ENCODE measurements at places on chromosomes 12 and 14.

- DNase-seq = no peak
Measured at GRCh38 chr12:124761056-124761455, 102.6 kb downstream of the SCARB1 start.

GRCh38 chr12:114735680-114736374 lies 51.9 kb upstream of the TBX3 start:
- DNase-seq = no peak

GRCh38 chr12:3713483-3713882 lies 39.4 kb downstream of the CRACR2A start:
- no peak for DNase-seq

DNA sequence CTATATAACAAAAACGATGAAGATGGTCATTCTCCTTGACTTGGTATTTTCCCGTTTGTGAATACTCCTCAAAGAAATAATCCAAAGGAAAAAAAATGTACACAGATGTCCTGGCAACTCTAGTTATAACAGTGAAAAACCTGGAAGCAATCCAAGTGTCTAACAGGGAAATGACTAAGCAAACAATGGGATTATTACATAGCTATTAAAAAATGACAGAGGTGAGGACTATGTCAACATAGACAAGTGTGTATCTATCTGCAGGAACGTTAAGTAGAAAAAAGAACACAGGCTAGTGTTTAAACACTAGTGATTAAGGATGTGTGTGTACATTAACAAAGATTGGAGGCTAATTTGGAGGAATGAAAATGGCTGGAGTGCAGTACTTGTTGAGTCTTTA lies 5.9 kb upstream of the APOLD1 start:
- no peak for DNase-seq

DNA sequence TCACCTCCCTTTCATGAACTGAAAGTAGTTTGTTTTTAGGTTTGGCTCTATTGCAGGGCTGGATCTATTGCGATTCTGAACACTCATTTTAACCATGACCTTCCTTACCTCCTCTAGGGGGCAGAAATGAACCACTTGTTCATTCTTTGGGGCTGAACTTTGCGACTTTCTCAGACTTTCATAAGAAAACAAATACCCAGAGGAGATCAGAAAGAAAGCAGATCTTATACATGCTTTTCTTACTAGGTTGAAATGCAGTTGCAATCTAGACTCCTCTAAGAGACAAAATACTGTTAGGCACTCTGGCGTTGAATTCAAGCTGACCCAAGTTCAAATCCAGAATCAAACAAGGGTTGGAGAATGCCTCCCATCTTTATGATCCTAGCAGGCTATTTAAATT lies 32.6 kb upstream of the PLEKHG3 start:
- no peak for DNase-seq

DNA sequence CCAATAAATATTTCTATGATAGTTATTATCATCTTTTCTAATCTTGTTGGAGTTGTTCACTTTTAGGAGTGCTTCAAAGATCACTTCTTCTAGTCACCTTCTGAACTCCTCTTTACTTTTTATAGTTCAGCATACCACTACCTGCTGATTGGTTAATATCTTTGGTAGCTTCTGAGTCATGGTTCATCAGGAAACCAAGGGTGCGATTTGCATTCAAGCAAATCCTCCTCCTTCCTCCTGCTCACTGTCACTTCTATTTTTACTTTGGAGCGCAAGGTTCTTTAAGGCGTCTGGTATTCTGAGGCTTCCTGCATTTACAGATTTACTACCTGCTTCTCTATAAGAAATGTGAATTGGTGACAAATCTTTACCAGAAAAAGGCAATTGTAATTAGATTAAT lies 24.0 kb downstream of the SYT1 start:
- no peak for DNase-seq

Measured in stimulated activated CD8-positive, alpha-beta memory T cell treated with anti-CD3 and anti-CD28 coated beads, Interleukin-7, amount 100 ng/mL, for 1 hour (primary cell).